ENCODE measurements at places on chromosomes 13 and 19.

DNA sequence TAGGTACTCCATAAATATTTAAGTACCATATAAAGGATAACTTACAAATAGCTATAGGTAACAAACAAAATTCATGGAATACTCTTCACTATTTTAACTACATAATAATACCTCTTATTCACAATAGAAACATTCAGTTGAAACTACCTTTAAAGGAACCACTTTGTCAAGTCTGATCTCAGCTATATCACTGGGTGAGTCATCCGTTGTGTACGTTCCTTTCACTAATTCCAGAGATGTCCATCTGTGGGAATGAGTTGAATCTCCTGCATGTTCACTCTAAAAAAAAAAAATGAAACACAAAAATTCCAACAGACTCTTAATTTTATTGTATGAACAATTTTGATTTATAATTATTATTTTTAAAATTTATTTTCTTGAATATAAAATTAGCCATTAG is 149.4 kb upstream of the FBXL3 start:
- no peak for DNase-seq

DNA sequence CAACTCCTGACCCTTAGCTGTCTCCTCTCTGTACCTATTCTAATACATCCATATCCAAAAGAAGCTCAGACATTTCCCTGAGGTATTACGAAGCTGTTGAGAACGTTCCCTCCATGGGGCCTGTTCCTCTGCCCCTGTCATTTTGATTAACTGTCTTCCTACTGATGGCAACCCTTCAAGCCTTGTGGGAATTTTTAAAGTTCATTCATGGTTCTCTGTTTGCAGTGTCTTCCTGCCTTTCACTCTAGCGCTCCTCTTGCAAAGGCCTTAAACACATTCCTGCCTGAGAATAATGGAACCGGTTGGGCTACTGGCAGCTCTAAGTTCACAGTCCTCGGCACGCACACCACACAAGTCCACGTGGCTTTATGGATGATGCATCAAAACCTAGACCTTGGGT is 66.1 kb downstream of the LHFPL6 start:
- DNase-seq = no peak

GRCh38 chr13:71864094-71864985 is 2.7 kb downstream of the DACH1 start:
- DNase-seq = peak; percentile 94

DNA sequence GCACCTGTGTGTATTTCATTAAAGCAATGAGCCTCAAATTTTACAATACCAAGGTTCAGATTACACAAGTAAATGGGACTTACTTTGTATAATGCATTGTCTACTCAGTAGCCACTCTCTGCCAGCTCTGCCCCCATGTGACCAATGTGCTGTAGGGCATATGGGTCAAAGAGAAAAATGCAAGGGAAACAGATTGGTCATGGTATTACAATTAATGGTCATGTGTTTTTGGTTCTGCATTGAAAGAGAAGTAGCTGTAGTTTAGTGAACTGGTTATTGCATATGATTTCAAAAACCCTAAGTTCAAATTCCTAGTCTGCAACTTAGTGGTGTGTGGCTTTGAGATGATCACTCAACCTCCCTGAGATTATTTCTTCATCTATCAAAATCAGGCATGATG is 545.4 kb downstream of the SUCLA2 start:
- DNase-seq = peak; percentile 9

DNA sequence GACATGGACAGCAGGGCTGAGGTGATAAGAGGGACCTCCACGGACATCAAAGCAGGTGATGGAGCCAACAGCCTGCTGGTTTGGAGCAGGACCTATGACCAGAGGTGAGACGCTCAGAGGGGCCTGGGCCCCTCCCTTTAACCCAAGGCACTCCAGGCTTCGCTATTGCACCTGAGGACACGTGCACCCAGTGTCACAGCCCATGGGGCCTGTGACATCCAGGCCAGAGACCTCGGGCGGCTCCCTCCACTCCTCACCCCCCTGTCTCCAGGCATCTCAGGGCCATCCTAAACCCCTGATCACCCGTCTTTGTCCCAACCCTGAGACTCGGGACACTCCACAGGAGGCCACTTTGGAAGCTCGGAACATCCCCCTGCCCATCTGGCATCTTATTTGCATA is 12.9 kb downstream of the ADGRE5 start:
- DNase-seq = no peak

- DNase-seq = no peak
Observed at GRCh38 chr19:5090465-5091017, 121.6 kb downstream of the KDM4B start.

DNA sequence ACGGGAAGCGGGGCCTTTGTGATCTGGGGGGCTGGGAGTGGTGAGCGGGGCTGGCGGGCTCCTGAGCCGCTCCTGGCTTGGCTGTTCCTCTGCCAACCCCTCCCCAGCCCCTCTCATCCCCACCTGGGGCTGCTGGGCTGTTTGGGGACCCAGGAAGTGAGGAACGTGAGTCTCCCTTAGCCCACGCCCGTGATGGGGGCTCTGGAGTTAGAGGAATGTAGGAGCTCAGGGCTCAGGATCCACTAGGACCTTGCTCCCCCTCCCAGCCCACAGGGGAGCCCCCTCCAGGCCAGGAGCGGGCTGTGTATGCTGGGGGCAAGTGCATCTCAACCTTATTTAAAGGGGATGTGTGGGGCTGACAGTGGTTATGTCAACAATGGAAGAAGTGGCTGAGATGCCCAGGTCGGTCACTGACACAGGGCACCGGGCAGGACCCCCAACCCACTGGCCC is 134.1 kb downstream of the URI1 start:
- no peak for DNase-seq

- no peak for DNase-seq
Observed at GRCh38 chr19:10706990-10707389, 5.8 kb downstream of the QTRT1 start.

GRCh38 chr19:30551271-30551670 is 179.1 kb downstream of the ZNF536 start:
- no peak for DNase-seq

- DNase-seq = no peak
Observed at GRCh38 chr13:100231176-100231575, 142.3 kb downstream of the PCCA start.

DNA sequence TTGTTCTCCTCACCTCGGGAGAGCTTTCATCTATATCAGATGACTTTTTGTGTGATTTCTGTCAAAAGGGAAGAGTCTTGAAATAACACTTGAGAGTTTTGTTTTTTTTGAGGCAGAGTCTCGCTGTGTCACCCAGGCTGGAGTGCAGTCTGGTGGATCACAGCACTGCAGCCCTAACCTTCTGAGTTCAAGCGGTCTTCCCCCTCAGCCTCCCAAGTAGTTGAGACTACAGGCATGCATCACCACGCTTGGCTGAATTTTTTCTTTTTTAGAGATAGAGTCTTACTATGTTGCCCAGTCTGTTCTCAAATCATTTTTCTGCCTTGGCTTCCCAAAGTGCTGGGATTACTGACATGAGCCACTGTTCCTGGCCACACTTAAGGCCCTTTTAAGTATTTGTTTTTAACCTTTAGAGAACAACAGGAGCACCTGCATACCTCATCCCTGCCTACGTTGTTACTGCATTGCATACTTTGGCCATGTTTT is 11.4 kb downstream of the NDFIP2 start:
- DNase-seq = no peak

- no peak for DNase-seq
Observed at GRCh38 chr19:16435238-16435917, 36.4 kb downstream of the EPS15L1 start.

- DNase-seq = no peak
Observed at GRCh38 chr19:13031917-13032623, 36.8 kb downstream of the NFIX start.

- no peak for DNase-seq
Observed at GRCh38 chr19:48676887-48677286, 4.1 kb upstream of the NTN5 start.

GRCh38 chr19:3575949-3576673 is 3.4 kb downstream of the HMG20B start:
- no peak for DNase-seq

DNA sequence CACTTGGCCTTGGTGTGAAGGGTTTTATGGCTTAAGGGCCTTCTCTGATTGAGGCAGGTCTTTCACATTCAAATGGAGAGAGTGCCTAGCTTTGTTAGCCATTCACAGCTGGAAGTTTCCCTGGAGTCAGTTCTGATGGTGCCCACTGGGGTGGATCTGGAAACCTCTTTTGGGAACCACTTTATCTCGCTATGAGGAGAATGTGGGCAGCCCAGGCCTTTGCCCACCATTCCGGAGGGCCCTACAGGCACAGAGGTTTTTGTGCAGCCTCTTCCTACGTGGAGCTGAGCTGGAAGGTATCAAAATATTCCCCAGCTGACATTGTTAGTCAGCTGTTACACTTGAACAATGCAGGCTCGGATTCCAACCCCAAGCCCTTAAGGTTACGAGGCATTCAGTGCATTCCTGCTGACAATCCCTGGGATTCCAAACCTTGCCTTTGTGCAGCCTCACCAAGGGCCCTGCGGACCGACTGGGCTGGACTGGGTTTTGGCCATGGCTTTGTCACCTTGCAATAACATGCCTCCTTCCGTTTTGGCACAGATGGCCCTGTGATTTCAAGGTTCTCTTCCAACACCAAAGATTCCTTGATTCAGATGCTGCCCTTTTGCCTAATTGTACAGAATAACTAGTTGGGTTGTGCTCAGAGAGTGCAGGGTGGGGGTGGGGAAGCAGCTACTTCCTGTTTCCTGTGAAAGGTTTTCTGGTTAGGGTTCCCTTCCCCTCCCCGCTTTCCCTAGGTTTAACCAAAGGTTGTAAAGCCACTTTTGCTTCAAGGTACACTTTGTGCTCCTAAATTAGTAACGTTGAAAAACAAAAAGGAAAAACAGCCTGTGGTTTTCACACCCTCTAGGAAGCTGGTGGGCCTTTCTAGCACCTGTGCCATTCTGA is 27.0 kb downstream of the SAE1 start:
- peak; percentile 66 for DNase-seq

DNA sequence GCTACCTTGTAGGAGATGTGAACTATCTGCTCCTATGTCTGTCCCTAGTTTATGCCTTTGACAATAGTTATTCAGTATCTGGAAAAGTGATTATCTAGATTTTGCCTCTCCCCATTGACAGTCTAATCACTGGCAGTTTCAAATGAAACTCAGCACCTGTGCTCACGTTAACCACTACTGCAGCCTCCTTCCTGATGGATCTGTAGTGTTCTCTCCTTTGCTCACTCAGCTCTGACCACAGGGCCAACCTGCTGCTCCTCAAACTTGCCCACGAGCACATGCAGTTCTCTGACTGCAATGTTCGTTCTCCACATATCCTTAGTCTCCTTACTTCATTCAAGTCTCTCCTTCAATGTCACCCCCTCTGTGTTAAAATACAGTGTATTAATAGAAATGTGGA is 230.1 kb downstream of the NHLRC3 start:
- DNase-seq = no peak

GRCh38 chr19:17830567-17831418 is 9.5 kb upstream of the INSL3 start:
- peak; percentile 65 for DNase-seq

GRCh38 chr13:78238911-78239310 is 320.3 kb upstream of the EDNRB start:
- DNase-seq = no peak

DNA sequence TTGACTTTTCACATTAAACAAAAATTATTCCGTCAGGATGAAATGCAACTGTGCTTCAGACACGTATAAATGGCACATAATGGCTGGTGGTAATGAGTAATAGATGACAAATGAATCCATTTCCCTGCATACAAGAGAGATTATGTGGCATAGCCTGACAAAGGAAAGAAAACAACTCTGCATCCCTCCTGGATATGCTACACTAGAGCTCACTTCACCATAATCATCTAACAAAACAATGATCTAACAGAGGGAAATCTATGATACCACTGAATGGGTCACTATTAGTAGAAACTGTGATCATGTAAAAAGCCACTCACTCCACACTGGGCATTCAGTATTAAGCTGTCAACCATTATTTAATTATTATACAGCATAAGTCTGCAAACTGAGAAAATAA is 1498.4 kb downstream of the EFNB2 start:
- no peak for DNase-seq

DNA sequence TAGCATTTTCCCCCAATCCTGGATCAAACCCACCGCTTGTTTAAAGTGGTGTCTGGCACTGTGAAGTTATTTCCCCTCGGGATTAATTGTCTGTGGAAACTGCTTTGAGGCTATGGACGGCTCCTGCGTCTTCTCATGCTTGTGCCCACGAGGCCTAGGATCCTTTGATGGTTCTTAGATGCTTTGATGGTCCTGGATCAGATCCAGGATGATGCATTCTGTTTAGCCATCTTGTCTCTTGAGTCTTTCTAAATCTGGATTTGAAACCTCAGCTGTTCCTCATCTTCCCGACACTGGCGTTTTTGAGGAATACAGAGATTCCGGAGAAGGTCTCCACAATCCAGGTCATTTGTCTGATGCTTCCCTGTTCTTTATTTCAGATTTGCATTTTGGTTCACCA is 36.1 kb upstream of the USP29 start:
- no peak for DNase-seq

DNA sequence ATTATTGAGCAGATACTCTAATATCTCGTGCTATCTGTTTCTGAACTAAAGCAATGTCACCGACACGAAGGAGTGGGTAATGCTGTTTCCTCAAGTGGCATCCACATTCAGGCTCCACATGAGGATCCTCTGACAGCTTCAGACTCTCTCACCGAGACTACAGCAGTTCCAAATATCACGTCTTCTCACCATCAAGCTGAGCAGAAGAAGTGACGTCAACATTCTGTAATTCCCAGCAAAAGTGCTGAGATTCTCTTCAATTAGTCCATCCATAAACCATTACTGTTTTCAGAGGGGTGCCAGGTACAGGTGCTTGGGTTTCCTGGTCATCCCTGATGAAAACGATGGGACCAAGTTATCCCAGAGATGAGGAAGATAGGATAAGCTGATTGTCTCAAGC is 110.0 kb upstream of the DACH1 start:
- no peak for DNase-seq

DNA sequence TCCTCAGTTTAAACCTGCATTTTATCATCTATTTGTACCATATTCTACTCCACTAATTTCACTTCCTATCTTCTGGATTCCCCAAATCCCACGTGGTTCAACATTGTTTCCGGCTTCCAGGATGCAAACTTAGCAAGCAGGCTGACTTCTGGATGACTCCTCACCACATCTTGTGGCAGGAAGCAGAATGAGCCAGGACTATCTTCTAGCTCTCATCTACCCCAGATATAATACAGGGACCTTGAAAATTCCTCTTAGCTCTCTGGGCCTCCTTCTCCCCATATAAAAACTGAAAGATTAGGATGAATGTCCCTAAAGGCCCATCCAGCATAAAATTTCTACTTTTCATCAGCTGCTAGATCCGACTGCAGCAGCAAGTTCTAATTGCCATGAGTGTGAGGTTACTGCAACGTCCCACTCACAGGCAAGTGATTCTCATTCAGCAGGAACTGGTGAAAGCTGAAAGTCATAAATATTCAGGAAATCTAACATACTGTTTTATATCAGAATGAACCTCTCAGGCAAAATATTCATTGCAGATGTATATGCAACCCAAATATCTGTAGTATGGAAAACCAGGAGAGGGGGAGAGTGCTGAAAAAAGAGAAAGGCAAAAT is 93.4 kb downstream of the KCTD12 start:
- DNase-seq = no peak
